Activated CD8-positive, alpha-beta memory T cell treated with anti-CD3 and anti-CD28 coated beads for 1 hour (primary cell): ENCODE measurements at places on chromosomes 11 and 22.

DNA sequence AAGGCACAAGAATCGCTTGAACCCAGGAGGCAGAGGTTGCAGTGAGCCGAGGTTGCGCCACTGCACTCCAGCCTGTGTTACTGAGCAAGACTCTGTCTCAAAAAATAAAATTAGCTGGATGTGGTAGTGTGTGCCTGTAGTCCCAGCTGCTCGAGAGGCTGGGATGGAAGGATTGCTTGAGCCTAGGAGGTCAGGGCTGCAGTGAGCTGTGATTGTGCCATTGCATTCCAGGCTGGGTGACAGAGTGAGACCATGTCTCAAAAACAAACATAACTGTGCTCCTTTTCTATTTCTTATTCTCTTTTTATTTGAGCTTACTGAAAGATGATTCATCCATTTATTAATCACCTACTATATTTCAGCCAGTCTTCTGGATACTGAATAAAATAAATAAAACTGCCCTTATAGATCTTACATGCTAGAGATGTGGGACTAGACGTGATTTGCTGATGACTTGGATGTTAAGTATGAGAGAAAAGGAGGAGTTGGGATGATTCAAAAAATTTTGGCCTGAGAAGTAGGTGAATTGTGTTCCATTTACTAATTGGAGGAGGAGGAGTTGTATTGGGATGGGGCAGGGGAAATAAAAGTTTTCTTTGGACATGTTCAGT lies 18.0 kb downstream of the PAAF1 start:
- DNase-seq: no peak

DNA sequence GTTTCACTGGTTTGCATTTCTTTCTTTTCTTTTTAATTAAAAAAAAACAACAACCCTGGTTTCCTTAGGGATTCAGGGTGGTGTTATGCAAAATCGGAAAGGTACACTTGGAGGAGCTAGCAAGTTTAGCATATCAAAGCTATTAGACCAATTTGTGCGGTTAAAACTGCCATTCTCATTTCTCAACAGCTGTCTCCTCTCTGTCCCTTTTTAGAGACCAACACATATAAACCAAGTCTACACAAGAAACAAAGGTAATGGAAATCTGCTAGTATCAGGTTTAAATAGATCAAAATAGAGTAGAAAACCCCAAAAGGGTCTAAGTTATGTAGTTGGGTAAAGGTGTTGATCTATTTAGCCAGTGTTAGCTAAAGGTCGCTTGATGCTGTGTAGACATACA lies 1.7 kb upstream of the SESN3 start:
- DNase-seq: no peak

DNA sequence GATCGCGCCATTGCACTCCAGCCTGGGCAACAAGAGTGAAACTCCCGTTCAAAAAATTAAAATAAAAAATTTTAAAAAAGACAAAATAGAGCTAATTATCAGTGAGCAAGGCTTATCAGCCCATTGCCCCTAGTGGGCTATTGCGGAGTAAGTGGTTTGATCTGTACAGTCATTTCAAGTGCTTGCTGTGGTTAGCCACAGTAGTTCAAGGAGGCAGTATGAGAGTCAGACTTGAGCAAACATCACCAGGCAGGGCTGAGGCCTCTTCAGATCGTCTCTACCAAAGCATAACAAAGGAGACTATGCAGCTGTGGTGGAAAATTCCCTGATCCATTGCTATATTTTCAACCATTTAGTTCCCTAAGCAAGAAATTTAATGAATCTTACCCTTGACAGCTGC lies 4.3 kb upstream of the SBF2 start:
- no peak for DNase-seq

GRCh38 chr11:120021978-120022377 lies 115.9 kb downstream of the TRIM29 start:
- no peak for DNase-seq

DNA sequence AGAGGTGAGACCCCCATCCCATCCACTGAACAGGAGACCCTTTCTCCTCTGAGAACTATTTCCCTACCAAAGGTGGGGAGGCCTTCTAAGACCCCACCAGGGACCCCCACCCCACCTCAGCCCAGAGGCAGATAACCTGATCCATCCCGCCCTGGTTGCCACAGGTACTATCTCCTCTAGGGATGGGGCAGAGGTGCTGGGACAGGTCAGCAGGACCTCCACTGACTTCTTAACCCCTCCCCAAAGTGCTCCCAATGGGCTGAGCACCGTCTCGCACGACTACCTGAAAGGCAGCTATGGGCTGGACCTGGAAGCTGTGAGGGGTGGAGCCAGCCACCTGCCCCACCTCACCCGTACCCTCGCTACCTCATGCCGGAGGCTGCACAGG lies 4.3 kb downstream of the INPPL1 start:
- DNase-seq: no peak

GRCh38 chr11:1397146-1397861 lies 7.6 kb downstream of the BRSK2 start:
- no peak for DNase-seq

- DNase-seq: no peak
Measured at GRCh38 chr11:2789791-2790567, 90.2 kb upstream of the KCNQ1OT1 start.

GRCh38 chr11:8729837-8730696 lies 47.5 kb downstream of the RPL27A start:
- DNase-seq: no peak

GRCh38 chr11:21866781-21867180 lies 326.1 kb upstream of the ANO5 start:
- DNase-seq: no peak

GRCh38 chr11:33310720-33311500 lies 53.7 kb downstream of the HIPK3 start:
- no peak for DNase-seq

DNA sequence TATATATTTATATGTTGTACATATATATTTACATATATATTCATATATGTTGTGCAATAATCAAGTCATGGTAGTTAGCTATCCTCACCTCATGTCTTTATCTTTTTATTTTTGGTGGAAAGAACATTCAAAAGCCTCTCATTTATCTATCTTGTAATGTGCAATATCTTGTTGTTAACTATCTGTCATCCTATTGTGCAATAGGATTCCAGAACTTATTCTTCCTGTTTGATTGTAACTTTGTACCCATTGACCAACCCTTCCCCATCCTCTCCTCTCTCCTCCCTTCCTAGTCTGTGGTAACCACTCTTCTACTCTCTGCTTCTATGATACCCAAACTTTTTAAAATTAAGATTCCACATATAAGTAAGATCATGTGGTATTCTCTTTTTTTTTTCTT lies 115.6 kb upstream of the PDGFD start:
- DNase-seq: no peak

- DNase-seq: no peak
Measured at GRCh38 chr11:76152741-76153570, 53.3 kb downstream of the WNT11 start.

GRCh38 chr22:49320714-49321476 lies 506.8 kb downstream of the BRD1 start:
- DNase-seq: no peak

- DNase-seq: no peak
Measured at GRCh38 chr11:66918741-66919140, 39.4 kb downstream of the PC start.
